ENCODE measurements at places on chromosomes 16 and 17.

- no peak for DNase-seq
These were observed 497.5 kb upstream of the SALL1 start for GRCh38 chr16:51648526-51648925.

GRCh38 chr17:13437966-13438779, 163.6 kb downstream of the HS3ST3A1 start:
- no peak for DNase-seq

DNA sequence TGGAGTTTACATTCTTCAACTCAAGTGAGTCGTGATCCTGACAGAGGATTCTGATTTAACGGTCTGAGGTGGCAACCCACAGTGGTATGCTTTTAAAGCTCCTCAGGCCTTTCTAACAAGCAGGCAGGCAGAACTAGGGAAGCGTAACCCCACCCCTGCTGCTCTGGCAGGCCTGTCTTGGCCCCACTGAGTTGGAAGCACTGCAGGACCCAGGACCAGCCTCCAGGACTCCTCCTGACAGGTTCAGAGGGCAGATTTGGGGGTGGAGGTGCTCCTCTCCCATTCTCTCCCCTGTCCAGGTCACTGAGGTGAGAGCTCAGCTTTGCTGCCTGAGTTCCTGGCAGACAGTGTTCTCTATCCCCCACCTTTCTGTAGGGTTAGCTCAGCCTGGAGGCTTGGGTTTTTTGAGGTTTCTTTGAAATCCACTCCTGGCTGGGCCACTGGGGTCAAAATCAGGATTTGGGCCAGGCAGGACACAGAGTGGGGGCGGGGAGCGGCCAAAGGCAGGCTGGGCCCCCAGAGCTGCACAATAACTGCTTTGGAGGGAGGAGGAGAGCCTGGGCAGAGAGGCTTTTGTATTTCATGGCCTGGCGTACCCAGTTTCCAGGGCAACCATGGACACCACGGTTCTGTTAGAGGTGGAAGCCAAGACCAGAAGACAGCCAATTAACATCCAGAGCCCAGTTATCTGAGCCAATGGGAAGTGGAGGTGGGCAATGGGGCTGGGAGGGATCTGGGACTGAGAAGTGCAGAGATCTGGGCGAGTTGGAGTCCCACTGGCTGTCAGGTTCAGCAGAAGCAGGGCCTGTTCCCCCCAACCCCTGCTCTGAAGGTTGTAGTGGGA, 9.5 kb downstream of the MRPL27 start:
- DNase-seq = peak; percentile 49

- no peak for DNase-seq
These were observed 21.5 kb downstream of the COPZ2 start for GRCh38 chr17:48016112-48016511.

- DNase-seq = no peak
These were observed 1.1 kb upstream of the SPEM3 start for GRCh38 chr17:7427549-7427948.
